ENCODE measurements at places on chromosomes 4 and X.

GRCh38 chr4:3458371-3458770, 4.7 kb upstream of the DOK7 start:
- DNase-seq, result no peak

- DNase-seq, result peak; percentile 4
Observed at GRCh38 chr4:140884431-140885058, 128.4 kb upstream of the TBC1D9 start.

DNA sequence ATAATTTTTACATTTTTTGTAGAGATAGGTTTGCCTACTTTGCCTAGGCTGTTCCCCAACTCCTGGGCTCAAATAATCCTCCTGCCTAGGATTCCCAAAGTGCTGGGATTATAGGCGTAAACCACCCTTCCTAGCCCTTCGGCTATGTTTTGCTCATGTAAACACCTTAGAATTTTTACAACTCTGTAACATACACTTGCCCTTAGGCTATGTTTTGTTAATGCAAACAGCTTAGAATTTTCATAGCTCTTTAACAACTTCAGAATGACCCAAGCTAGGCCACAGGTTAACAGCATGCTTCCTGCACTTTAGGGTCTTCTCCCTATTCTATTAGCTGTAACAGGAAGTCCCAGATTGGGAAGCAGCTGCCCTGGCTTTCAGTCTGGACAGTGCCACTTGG, 24.2 kb downstream of the KLHL15 start:
- no peak for DNase-seq

GRCh38 chrX:39894683-39895082, 203.1 kb downstream of the BCOR start:
- no peak for DNase-seq

DNA sequence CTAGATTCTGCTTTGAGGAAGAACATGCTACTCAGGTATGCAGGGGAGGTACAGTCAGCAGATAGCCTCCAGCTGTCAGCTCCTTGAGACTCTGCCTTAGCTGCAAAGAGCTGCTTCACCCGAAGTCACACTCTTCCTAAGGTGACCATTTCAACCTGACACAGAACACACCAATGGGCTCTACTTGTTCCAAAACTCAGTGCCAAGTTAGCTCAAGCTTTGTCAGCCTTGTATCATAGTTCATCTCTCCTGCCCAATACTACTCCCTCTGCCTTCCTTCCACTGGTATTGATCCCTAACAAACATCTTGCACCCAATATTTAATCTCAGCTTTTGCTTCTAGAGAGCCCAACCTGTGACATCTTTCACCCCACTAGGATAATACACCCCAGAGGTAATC, 7.8 kb upstream of the SMARCA1 start:
- no peak for DNase-seq

- no peak for DNase-seq
Observed at GRCh38 chr4:123248085-123248659, 148.4 kb upstream of the SPRY1 start.

- no peak for DNase-seq
Observed at GRCh38 chrX:72330131-72330530, 24.4 kb upstream of the CITED1 start.

GRCh38 chrX:110804446-110804845, 8.8 kb upstream of the CHRDL1 start:
- no peak for DNase-seq

DNA sequence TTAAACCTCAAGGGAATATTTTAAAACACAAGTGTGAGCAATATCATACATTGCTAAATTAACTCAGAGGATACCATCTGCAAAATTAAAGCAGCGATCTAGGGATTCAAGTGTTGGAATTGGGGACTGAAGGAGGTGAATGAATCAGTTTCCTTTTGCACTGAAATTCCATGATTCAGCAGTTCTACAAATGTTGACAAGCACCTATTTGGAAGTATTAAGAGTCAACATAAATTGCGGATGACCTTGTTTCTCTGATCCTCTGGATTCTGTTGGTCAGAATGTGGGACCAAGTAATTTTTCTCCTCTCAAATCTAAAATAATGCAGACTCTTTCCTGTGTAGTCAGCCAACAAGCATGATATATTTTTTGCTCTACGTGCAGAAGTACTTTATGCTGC, 78.8 kb downstream of the LDB2 start:
- no peak for DNase-seq

DNA sequence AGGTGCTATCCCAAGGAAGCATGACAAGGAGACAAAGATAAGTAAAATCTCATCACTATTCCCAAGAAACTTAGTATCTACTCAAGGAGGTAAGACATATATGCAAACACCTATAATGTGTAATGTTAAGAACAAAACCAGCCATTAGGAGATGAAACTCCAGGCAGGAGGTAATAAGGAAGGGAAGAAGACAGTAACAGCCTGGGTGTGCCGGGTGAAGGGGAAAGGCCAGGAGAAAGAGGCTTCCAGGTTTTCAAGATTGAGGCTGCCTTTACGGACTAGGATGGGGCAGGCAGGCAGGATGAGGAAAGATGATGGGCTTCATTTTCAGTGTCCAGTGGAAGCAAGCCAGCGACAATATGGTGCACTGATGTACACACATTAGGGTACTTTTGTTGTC, 62.5 kb downstream of the LEF1 start:
- no peak for DNase-seq

DNA sequence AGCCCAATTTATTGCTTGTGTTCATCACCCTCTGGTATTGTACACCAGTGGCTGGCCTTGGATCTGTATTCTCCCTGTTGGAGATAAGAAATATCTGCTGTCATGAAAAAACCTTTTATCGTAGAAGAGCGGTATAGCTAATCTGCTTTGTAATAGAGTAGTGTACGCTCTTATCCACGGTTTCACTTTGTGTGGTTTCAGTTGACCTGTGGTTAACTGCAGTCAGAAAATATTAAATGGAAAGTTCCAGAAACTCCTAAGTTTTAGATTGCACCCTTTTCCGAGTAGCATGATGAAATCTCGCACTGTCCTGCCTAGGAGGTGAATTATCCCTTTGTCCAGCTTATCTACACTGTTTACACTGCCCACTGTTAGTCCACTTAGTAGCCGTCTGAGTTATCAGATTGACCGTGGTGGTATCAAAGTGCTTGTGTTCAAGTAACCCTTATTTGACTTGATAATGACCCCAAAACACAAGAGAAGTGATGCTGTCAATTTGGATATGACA, 42.4 kb downstream of the KDM6A start:
- DNase-seq, result no peak

GRCh38 chrX:152020888-152021287, 46.4 kb upstream of the GABRE start:
- no peak for DNase-seq

- DNase-seq, result no peak
Observed at GRCh38 chrX:49896951-49897350, 17.7 kb downstream of the USP27X start.

DNA sequence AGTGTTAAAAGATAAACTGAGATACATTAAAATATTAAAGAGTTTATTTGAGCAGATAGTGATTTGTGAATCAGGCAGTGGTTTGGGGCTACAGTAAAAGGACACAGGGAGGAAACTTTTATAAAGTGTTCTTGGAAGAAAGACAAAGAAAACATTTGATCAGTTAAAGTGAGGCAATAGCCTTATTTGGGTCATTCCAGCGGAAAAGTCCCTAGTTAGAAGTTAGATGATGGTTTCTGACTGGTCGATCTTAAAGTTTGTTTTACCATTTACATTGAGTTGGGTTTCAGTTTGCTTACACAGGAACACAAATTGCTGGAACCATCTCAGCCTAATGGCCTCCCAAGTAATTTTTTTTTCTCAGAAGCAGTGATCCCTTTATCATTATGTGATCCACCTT, 69.7 kb downstream of the PPP1R2C start:
- no peak for DNase-seq

DNA sequence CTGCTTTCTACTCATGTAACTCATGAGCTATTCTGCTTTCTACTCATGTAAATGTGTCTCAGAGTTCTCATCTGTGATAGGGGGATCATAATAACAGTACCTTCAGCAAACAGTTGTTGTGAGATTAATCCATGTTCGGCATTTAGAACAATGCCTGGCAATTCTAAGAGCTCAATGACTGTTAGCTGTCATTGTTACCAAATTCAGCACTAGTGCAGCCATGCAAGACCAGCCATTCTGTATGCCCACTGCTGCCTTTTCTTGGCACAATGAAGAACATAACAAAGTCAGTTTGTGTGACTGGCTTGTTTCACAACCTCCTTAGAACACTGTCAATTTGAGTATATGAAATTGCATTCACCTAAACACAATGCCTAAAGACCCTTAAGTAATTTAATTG, 163.2 kb downstream of the ANK2 start:
- DNase-seq, result no peak

GRCh38 chr4:24472514-24473308, 111.6 kb downstream of the DHX15 start:
- peak; percentile 21 for DNase-seq

DNA sequence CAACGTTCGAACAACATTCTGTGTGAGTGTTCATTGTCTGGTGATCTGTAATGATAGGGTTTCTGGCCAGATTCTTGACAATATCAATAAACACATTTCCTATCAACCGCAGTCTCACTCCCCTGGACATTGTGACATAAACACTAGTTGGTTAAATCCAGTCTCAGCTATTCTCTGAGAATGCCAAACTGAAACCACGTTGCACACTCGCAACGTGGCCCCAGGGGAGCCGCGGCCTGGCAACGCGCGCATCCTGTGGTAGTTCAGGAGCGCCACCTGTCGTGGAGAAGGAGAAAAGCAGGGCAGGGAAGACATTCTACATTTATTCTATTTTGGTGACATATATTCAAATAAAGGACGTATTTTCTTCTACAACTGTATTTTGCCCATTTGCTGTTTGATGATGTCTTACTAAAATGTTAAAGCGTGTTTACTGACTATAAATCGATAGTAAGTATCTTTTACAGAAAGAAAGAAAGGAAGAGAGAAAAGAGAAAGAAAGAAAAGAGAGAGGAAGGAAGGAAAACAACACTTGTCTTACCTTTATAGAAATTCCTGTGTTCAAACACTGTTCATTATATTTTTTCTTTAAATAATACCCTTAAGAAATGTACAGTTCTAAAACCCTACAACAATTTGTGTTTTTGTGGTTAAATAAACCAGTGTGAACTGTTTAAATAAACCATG, 738.3 kb upstream of the FRG1 start:
- DNase-seq, result no peak

DNA sequence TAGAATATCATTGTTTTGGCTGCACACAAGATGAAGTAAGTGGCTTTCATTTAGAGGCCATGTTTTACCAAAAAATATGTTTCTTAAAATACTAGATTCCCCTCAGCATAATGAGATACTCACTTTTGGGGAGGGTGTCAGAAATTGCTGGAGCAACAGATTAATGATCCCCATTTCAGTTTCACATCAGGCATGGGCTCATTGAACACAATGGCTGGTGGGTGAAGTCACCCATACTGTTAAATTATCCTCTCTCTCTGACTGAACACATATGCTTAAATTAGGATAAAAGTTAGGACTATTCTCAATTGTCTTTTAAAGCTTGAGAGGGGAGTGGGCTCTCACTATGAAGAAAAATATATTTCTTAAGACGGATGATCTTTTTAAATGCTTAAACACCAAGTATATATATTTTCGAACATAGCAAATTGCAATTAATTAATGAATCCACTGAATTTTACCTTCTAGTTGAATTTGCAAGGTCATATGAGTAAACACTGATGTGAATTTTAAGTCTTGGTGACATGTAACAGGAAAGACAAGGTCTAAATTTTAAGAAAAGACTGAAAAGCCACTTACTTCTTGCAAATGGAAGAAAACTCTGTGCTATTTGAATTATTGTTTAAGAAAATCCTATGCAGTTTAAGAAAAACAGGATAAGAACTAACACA, 2.5 kb downstream of the GPM6A start:
- no peak for DNase-seq

DNA sequence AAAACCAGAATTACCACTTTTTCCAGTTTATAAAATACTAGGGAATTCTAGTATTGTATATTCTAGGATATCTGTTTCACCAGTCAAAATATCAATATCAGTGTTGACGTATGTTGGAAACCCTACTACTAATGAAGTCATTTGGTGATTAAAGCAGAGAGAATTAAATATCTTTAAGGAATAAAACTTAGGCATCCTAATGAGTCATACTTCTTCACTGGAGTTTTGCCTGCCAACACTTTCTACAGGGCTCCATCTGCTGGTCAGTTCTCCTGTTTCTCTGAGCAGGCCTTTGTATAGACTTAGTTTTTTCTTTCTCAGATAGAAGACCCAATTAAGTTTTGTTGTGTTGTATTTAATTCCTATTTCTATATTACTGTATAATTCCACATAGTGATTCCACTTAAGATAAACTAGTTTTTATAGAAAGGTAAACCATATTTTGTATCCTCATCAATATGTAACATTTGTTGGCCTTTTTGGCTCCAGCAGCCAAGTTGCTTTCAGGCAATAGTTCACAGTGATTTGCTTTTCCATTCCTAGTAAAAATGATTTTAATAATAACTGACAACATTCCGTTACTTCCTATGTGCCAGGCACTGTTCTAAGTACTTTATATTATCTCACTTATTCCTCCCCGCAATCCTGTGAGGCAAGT, 3.5 kb downstream of the AP1AR start:
- peak; percentile 8 for DNase-seq

DNA sequence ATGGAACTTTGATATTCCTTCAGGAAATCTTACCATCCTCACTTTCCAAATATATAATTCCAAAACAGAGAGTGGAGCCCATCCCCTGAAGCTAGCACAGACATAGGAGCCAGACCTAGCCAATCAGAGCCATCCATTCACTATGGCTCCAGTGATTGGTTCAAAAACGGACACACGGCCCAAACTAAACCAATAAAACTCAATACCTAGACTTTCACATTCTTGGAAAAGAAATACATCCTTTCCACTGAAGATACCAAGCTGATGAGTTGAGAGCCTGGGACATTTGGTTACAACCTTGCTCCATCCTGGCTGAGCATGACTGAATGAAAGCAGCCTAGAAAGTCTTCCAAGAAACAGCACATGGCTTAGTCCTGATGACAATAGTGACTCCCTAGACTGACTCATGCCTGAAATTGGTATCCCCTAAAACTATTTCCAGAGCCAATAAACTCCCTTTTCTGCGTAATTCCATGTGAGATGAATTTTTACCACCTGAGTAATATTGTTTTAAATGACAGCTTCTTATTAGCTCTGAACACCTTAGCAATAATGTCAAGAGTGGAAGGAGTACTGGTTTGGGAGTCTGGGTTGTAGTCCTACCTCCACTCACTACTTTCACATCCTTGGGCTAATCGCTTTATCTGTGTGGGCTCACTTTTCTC, 189.6 kb upstream of the LNX1 start:
- DNase-seq, result no peak

DNA sequence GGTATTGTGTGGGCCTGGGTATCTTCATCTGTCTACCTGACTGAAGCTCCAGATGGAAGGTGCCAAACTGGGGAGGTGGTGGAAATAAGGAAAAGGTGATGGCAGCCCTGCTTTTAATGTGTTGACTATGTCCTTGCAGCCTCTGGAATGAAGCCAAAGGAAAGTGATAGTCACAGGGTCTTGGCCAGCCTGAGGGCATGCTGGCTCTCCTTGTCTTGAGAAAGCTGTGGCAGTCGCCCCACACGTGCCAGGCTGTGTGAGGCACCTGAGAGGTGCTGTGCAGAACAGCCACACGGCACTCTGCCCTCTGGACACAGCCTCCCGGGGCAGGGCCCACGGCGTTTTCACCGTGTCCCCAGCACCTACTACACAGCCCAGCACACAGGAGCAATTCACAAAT, 77.6 kb downstream of the NAT8L start:
- DNase-seq, result no peak

- DNase-seq, result peak; percentile 3
Observed at GRCh38 chrX:150849486-150849885, 49.0 kb downstream of the CD99L2 start.

Measured in SHP77 treated with DMSO at 0.1 percent for 48 hours (cell line).